CD4-positive, alpha-beta T cell treated with Interleukin-1 beta for 1 hour (primary cell): ENCODE measurements at places on chromosomes 16 and 17.

GRCh38 chr17:8828517-8828875, 29.3 kb upstream of the MFSD6L start:
- no peak for DNase-seq

DNA sequence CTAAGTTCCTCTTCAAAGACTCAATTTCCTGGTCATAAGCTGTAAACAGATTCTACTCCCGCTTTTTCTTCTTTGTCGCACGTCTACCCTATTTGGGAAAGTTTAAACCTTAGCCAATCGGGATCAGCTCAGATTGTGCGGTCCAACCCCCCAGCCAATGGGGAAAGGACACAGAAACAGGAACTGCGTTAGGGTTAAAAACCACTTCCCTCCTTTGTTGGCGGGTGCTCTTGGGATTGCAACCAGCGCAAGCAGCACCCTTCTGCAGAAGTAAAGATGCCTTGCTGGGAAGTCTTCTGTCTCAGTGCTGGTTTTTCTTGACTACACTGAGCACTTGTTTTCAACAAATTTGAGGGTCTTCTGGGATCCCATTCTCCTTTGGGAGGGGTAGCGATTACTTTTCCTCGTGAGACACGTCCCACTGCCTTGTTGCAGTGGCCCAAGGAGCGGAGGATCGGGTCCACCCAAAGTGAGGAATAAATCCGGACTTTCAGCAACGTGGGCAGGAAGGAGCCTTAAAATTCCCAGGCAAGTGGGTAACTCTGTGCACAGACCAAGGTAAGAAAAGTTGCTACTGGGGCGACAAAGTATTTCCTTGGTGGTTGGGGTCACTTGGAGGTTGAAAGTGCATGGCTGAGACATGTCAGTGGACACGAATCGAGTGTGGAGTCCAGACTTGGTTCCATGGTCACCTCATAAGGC, 1.0 kb upstream of the YPEL3 start:
- peak; percentile 37 for DNase-seq

- no peak for DNase-seq
These were observed 29.7 kb downstream of the RTN4RL1 start for GRCh38 chr17:1995321-1995892.

- no peak for DNase-seq
These were observed 23.3 kb upstream of the HOXB13 start for GRCh38 chr17:48751733-48752398.

DNA sequence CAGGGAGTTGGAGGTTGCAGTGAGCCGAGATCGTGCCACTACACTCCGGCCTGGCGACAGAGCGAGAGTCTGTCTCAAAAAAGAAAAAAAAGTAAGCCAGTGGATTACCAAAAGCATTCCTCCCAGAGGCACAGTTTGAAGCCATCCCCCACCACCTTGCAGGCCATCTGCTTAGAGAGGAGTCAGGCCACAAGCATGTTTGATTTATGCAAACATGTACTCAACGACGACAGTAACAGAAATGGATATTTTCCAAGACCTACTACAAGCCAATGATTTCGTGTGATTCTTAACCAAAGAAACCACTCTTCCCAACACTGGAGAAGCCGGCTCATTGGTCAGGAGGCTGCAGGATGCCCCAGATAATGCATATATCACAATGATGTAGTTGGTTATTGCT, 34.8 kb downstream of the MYH13 start:
- no peak for DNase-seq

DNA sequence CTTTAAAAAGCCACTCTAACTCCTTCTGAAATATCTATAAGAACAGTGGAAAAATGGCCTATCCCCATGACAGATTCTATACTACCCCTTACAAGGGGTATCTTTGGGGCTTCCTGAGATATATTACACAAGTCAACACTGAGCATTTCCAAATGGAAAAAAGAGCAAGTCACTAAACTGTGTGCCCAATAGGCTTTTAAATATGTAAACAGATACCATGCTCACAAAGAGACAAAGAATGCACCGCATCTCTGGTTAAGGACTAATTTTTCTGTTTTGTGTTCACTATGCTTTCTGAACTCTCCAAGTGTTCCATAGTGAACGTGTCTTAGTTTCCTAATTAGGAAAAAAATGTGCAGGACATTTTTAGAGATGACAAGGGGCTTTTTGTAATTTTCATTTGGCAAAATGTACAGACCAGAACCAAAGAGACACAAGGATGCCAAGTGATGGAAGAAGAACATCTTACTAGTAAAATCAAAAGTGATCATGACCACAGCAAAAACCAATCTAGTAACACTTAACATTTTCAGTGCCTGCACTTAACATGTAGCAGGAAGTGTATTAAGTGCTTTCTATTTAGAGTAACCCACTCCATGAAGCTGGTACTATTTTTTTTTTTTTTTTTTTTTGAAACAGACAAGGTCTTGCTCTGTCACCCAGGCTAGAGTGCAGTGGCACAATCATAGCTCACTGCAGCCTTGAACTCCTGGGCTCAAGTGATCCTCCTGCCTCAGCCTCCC, 21.5 kb downstream of the MYH11 start:
- no peak for DNase-seq

GRCh38 chr16:84916178-84916577, 95.2 kb downstream of the ZDHHC7 start:
- no peak for DNase-seq

GRCh38 chr16:11067266-11067665, 122.9 kb downstream of the CLEC16A start:
- DNase-seq: no peak

DNA sequence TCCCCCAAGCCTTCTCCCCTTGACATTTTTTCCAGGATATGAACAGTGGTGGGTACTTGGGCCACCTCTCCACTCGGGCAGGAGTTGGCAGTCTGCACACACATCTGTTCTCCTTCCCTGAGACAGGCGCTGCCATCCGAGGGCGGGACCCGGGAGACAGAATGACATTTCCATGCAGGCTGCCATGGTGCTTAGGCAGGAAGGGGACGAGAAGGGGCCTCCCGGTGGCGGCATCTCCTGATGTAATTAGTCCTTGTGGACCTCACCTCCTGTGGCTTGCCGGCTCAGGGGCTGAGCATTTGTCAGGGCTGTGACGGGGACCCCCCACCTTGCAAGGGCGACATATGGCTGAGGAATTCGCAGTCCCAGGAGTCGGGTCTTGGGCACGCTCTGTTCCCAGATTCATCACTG, 197.2 kb downstream of the FOXL1 start:
- no peak for DNase-seq

DNA sequence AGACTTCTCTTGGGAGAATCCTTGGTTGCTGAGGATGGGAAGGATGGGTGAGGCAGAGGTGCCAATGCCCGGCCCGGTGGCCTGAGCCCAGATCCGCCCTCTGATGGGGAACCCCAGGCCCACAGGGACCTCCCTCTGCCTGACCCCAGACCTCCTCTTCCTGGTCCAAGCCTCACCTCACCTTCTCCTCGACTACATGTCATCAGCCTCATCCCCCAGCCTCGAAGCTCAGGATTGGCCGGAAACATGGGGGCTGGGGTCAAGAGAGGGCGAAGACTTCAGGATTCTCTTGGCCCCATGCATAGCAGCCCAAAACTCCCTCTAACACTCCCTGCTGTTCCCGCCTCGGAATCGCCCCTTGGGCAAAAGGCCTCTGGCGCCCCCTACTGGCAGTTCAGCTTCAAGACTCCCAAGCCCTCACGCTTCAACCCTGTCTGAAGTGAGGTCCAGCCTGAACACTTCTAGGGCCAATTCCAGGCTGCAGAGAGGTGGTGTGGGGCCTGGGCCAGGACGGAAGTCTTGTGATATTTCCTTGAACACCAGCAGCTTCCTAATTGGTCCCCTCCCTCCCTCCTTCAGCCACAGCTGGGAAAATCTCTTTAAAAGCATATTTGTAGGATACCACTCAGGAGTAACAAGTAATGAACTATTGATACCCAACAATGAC, 47.2 kb downstream of the ARHGAP27 start:
- DNase-seq: peak; percentile 85

DNA sequence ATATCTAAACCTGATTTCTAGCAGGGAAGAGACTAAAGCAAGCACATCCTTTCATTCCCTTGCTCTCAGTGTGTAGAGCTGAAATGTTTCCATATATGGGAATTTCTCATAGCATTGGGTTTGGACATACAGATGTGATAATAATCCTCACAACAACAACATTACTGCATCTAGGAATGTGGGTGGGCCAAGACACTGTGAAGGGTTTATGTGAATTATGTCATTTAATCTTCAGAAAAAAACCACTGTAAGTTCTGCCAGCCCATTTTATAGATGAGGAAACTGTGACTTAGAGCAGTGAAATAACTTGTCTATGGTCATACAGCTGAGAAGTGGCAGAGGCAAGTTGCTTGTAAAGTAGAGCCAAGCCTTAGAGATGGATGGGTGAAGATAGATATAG, 5.2 kb downstream of the OMG start:
- DNase-seq: no peak

DNA sequence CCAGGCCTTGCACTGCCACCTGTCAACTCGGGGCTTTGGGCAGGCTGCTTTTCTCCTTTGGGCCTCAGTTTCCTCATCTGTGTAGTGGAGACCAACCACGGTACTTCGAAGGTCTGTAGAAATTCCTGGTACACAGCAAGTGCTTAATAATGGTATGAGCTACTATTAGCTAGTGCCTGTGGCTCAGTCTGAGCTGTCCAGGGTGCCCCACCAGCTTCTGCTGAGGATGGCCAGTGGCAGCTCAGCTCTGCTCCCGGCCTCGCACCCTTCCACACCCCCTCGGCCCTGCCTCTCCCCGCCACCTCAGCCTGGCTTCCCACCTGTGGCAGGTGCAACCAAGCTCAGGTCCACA, 26.2 kb upstream of the PLCG2 start:
- no peak for DNase-seq

- DNase-seq: peak; percentile 45
These were observed 10.3 kb upstream of the ZFHX3 start for GRCh38 chr16:73058221-73058615.

DNA sequence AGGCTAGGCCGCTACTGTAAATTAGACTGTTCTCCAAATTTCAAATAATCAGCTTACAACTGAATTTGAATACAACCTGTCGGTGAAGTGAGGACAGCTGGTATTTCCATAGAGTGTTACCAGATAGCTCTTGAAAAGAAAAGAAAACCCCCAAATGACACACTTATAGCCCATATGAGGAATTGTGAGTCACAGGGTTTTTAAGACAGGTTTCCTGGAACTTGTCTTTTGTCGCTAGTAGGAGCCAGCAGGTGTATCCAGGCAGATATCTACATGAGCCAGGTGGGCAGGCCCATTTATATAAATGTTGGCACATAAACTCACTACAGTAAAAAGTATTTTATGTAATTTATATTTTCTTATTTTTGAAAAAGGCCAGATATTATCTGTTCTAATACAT, 24.0 kb downstream of the TNRC6A start:
- DNase-seq: no peak

DNA sequence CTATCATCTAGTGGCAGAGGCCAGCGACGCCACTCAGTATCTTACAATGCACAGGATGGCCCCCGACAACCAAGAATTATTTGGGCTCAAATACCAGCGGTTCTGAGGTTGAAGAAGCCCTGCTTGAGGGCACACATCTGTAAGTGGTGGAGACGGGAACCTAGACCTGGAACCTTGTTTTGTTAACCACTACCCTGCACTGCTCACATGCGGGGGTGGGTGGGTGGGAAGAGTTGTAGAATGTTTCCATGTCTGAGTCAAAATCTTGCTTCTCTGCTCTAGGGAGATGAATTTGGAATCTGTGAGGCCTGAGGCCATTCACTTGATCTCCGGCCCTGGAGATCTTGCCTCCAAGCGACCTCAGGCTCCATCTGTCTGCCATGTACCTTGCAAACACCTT, 44.1 kb downstream of the ABCC1 start:
- no peak for DNase-seq

- no peak for DNase-seq
These were observed 1.7 kb upstream of the PGP start for GRCh38 chr16:2216330-2216729.

DNA sequence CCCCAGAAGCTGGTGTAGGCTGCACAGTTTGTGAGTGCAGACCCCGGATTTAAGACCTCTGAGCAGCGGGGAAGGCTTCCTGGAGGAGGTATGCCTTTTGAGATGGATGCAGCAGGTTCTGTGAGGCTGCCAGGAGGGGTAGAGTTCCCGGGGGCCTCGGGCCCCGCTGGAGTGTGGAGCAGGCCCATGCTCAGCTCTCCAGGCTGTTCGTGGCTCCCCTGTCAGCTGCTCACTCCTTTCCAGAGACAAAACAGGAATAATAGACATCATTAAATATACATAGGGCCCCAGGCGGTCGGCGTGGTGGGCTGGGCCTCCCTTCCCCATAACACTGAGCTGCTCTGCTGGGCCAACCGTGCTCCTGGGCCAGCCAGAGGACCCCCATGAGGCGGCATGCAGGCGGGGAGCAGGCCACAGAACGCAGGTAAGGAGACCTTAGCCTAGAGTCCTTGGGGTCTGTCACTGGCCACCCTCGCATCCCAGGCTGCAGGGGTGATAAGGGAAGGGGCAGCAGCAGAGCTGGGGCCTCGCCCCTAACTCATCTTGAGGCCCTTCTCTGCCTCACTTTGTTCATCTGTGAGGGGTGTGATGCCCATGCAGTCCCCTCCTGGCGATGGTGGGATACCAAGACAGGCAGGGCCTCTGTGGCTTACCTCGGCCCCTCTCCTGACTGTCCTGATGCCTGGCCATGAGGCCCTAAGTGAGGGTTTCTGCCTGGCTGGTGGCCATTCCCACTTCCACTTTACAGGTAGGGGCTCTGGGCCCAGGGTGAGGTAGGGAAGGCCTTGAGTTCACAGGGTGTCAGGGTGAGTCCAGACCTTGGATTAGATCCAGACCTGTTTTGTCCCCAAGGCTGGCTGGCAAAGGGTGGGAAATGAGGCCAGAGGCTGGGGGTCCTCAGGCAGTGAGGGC, at the start of gene MYO15A:
TSS of gene MYO15A (plus strand) at position 356 of the 912 bp plus-strand sequence. CDS start 10,045 bp downstream, outside the sequence.
- no peak for DNase-seq

DNA sequence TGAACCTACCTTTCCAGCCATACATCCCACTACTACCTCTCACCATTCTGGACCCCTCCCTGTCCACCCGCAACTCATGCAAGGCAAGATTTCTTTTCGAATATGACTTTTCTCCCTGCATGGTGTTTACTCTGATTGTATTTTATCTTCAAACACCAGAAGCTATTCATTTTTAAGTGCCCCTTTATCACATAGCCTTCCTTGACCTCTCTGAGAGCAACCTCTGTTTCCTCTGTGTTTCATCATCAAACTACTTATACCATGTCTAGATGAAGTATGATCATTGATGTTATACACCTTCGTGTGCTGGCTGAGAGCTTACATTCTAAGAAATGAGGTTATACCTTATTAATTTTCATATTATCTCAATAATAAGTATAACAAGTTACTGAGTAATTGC, 31.8 kb downstream of the SYCE1L start:
- no peak for DNase-seq
